ENCODE measurements at places on chromosomes 7 and 10.

GRCh38 chr10:79985481-79986072 lies 36.7 kb upstream of the SFTPD start:
- DNase-seq = peak; percentile 46

- DNase-seq = no peak
These were observed 792.6 kb upstream of the C7orf33 start for GRCh38 chr7:147798001-147798400.

DNA sequence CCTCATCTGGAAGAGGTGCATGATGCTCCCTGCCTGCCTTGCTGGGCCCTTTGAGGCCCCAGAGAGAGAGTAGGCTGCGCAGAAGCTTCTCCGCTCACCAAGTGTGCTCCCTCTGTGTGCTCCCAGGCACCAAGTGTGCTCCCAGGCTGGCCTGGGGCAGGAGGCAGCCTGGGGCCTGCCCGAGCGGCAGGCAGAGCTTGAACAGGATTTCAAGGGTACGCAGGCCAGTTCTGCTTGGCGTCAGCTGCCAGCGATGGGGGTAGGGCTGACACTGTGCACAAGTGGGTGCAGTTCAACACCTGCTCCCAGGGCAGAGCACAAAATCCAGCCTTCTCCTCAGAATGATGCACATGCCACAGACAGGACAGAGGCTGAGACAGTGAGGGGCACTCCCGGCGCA lies 119.7 kb downstream of the FAM53B start:
- no peak for DNase-seq

DNA sequence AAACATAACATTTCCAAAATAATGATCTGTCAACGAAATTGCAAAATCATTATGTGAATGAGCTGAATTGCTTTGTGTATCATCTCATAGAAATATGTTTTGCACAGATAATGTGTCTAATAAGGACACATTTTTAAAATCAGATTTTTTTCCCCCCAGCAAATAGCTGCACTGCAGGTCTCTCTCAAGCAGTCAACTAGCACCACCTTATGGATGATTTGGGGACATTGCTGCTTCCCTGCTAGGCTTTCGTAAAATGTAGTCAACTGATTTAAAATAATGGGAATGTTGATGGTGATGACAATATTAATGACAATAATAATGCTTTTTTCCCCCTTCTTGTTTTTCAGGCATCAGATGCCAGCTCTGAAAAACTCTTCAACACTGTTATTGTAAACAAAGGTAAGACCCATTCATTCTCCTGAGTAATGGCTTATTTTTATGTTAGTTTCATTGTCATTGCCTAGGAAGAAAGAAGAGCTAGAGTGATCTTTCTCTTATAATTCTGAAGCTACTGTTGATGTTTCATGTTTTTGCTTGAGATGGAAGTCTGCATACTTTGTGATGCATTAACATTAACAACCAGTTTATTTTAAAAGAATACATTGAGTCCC lies 433.6 kb upstream of the GALNT17 start:
- DNase-seq = peak; percentile 66

DNA sequence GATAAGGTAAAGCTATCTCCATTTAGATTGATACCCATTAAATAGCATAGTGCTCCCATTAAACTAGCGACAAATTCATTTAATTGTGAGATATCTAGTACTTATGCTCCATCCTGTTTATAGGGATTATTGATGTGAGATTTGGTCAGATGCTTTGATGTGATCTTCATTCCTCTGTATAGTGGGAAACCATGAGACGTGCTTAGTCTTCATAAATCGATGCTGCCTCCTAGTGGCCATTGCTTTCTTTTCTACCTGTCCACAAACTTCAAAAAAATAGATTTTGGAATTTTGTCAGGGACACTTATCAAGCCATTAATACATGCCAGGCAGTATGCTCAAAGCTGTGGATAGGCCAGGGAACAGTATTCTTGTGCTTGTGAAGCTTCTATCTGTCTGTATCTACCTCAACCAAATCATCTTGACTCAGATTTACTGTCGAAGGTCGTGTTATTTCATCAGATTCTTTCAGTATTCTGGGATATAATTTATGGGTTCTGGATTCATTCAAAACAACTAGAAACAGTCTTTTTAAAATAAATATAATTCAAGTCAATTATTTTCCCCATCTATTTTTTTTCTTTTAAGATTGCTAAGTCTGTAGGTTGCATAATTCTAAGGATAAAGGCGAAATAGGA lies 12.0 kb downstream of the LSM8 start:
- DNase-seq = peak; percentile 59

DNA sequence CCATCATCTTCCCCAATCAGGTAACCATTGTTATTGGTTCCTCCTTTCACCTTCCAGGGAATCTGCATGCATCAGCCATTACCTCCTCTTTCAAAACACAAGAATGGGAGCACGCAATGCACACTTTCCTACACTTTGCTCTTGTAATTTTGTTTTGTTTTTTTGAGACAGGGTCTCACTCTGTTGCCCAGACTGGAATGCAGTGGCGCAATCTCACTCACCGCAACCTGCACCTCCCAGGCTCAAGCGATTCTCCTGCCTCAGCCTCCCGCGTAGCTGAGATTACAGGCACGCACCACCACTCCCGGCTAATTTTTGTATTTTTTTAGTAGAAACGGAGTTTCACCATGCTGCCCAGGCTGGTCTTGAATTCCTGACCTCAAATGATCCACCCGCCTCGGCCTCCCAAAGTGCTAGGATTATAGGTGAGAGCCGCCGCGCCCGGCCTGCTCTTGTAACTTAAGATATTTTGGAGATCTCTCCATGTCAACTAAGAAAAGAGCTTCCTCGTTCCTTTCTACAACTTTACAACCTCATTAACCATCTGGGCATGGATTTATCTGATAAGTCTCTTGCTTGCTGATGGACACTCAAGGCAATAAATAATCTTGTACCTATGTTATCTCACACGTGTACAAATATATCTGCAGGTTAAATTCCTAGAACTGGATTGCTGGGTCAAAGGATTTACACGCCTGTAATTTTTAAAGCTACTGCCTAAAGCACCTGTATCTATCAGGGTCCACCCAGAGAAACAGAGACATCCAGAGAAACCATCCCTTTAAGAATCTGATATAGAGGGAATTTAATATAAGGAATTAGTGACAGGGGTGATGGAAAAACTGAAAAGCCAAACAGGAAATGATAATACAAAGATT lies 4.2 kb downstream of the CYTH3 start:
- DNase-seq = no peak

- DNase-seq = no peak
These were observed 19.4 kb upstream of the MINDY3 start for GRCh38 chr10:15879663-15880062.

DNA sequence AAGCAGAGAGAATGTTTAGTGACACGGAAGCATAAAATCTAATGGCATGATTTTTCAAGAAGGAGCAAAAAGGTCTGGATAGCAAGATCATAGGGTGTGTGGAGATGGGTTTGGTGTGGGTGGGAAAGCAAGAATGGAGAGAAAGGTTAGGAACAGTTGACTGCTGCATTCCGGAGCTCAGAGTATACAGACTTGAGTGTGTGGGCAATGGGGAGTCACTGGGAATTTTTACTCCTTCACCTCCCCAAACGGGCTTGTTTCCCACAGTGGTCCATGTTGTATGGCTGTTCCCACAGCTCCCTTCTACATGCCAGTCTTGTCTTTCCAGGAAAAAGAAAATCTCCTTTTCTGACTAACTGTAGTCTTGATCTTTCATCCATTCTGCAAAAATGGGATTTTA lies 122.1 kb downstream of the CDK6 start:
- DNase-seq = no peak

DNA sequence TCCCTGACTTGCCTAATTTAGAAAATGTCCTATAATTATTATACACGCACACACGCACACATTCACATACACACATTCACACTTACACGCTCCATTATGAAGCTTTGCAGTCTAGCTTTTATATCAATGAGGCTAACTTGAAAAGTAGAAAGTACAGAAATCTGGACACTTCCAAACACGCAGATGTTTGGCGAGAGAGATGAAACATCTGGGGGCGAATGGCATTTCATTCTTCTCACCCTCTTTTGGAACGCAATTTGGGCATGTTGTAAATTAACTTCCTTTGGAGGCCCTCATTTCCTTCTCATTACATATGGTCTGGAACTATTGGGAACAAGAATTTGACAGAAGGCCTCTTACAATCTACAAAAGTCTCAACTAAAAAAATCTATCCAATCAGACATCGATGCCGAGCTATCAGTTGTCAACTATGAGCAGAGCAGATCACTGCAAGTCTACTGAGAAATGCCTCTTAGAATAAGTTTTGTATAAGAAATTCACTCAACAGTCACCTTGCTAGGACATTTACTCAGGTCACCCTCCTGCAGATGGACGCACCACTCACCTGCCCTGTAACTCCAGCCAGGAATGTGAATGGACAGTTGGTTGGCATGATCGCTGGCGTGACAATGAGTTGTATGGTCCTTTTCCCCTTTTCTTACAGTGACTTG lies 115.2 kb upstream of the ADAM12 start:
- no peak for DNase-seq

DNA sequence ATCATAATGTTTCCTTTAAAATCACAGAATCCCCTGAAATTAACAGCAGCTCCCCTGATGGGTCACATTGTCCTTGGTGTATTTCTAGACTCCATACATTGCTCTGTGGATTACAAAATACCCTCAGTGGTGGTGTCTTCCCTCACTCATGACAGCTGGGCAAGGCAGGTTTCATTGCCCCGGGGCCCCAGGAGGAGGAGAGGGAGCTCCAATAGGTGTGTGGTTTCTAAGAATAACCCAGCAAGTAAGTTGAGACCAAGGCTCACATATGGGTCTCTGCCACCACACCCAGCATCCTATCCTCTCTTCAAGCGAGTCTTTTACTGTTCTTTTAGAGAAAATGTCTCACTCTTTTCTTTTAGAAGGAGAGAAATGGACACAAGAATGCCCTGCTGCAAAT lies 63.6 kb downstream of the PKD1L1 start:
- no peak for DNase-seq

- peak; percentile 59 for DNase-seq
These were observed 17.0 kb upstream of the ECHDC3 start for GRCh38 chr10:11724938-11725776.

DNA sequence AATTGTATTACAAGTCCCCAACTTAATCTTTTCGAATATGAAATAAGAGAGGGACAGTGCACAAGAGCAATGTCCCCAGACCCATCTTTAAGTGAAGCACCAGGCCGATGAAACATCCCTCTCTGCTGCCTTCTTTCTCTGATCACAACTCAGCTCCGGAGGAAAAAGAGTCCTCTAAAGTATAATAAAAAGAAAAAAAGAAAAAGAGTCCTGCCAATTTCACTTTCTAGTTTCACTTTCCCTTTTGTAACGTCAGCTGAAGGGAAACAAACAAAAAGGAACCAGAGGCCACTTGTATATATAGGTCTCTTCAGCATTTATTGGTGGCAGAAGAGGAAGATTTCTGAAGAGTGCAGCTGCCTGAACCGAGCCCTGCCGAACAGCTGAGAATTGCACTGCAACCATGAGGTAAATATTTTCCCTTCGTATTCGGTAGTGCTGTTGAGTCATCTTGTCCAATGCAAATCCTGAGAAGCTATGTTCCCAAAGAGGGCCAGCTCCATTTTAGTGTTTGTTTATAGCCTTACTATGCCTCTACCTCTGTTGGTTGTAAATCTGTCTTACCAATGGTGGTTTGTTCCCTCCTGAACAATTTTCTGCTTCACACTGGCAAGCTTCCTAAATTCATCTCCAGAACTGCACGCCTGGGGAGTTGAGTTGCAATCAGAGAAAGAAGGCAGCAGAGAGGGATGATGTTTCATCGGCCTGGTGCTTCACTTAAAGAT lies at the start of gene IFIT2:
TSS of gene IFIT2 (plus strand) at position 326 of the 725 bp plus-strand sequence. CDS start at position 404, 78 bp downstream.
- peak; percentile 74 for DNase-seq

GRCh38 chr7:147199868-147200267 lies 1083.3 kb downstream of the CNTNAP2 start:
- DNase-seq = no peak

DNA sequence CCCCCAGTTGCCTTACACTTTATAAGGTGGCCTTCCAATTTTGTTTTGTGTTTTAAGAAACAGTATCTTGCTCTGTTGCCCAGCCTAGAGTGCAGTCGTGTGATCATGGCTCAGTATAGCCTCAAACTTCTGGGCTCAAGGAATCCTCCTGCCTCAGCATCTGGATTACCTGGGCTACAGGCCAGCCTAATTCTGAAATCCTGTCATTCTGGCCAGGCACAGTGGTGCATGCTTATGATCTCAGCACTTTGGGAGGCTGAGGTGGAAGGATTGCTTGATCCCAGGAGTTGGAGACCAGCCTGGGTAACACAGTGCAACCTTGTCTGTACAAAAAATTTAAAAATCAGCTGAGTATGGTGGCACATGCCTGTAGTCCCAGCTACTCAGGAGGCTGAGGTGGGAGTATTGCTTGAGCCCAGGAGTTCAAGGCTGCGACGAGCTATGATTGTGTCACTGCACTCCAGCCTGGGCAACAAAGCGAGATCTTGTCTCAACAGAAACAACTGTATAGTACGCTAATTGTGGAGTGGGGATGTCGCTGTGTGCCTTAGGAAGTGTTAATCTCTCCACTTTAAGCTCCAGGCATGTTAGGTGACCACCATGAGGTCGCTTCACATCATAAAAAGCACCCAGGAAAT lies 24.7 kb upstream of the RBM33 start:
- peak; percentile 58 for DNase-seq

- DNase-seq = no peak
These were observed 3.0 kb downstream of the ASZ1 start for GRCh38 chr7:117424090-117424829.

GRCh38 chr7:130894146-130894908 lies 160.3 kb upstream of the KLF14 start:
- DNase-seq = peak; percentile 96

GRCh38 chr10:114030140-114030539 lies 13.5 kb upstream of the ADRB1 start:
- peak; percentile 59 for DNase-seq

GRCh38 chr7:18693816-18694215 lies 198.3 kb downstream of the HDAC9 start:
- no peak for DNase-seq

GRCh38 chr7:85914437-85914836 lies 727.6 kb upstream of the SEMA3D start:
- no peak for DNase-seq

DNA sequence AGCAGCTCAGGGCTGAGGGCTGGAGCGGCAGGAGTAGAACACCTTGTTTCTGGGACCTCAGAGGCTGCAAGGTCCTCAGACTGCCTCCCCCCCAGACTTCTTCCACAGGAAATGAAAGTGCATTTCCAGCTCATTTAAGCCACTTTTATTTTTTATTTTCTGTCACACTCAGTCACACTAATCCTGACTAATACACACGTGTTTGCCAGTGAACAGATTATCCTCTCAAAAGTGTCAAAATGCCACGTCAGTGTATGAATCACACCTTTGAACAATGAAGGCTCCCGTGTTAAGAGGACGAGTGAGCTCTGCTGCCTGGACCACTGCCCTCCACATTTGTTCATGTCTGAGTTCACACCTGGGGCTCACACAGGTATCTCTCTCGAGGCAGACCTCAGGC lies 488.5 kb downstream of the DNAJB6 start:
- no peak for DNase-seq

DNA sequence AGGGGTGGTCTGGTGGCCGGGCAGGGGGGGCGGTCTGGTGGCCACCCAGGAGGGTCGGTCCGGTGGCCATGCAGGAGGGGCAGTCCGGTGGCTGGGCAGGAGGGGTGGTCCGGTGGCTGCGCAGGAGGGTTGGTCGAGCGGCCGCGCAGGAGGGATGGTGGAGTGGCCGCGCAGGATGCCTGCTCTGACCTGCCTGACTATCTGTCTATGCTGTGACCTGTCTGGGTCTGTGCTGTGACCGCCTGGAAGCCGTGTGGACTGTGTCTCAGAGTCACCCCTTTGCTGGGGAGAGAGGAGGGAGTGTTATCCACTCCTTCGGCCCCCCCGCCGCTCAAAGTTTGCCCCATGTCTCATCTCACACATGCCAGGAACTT lies 113.2 kb downstream of the ACTR3B start:
- no peak for DNase-seq

Measured in kidney tubule cell (primary cell).